ENCODE measurements at places on chromosomes 5 and 9.

GRCh38 chr5:43601454-43602260 lies 1.3 kb upstream of the NNT start:
- DNase-seq: no peak

GRCh38 chr9:35295369-35296036 lies 133.7 kb downstream of the UNC13B start:
- no peak for DNase-seq

- no peak for DNase-seq
These were observed 7.9 kb upstream of the ESM1 start for GRCh38 chr5:54993318-54993717.

DNA sequence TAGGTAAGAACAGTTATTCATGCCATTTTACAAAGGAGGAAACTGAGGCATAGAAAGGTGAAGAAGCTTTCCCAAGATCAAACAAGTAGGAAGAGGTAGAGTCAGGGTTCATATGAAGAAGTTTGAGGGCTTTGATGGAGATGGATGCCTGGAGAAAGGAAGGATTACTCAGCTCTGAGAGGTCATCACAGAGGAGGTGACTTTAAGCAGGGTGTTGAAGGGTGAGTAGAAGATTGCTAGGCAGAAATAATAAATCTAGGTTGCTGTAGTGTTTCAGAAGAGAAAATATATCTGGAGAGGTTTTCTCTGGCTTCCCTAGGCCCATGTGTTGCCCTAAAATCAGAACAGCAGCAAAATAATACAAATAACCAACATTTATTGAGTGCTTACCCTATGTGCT lies 196.3 kb downstream of the PALM2AKAP2 start:
- no peak for DNase-seq

DNA sequence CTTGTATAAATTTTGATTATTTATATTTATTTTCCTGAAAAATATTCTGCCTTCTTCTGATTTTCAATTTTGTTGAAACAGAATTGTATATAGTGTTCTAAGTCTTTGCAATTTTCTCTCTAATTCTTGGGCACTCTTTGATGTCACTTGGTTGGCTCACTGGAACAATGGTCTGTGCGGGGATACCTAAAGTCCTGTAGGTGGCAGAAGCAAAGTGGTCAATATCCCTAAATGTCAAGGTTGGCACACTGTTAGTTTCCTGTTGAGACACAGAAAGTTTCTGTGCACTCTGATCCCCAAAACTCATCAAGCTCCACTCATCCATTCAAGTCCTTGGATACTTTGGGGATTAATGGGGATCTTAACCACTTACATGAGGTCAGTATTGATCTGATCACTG lies 480.8 kb upstream of the CCNG1 start:
- DNase-seq: no peak

Data from globus pallidus (tissue), 1 donor.